ENCODE measurements at places on chromosomes 4 and X.
A peak's percentile ranks its signal among the peaks of the same experiment; 100 is the strongest.

DNA sequence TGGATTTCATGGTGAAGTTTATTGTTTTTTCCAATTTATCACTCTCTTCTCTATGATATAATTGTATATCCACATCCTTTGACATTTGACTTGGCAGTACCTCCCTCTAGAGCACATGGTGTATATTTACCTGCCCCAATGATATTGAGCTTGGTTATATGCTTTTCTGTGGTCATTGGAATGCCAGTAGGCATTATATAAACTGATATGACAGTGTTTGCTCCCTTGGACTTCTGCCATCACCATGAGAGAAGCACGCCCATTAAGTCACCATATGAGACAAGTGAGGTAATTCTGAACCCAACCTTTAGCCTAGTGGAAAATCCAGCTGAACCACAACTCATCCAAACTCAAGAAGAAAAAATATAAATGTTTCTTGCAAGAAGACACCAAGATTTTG, 2761.5 kb downstream of the ARAP2 start:
- DNase-seq, result no peak

DNA sequence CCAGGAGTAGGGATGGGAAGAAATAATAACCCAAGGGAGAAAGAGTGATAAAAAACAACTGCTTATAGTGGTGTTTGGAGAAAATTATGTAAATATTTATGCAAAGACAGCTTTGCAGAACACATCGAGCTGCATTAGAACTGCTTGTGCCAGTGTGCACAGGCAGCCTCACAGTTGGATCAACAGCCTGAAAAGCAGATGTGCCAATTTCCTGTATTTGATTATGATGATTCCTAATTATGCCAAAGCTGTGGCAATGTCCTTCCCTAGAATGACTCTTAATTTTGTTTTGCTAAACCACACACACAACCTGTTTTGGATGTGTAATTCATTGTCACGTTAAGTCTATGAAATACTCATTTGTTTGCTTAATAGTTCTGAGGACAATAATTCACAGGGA, 30.6 kb upstream of the ANTXR2 start:
- DNase-seq, result no peak

DNA sequence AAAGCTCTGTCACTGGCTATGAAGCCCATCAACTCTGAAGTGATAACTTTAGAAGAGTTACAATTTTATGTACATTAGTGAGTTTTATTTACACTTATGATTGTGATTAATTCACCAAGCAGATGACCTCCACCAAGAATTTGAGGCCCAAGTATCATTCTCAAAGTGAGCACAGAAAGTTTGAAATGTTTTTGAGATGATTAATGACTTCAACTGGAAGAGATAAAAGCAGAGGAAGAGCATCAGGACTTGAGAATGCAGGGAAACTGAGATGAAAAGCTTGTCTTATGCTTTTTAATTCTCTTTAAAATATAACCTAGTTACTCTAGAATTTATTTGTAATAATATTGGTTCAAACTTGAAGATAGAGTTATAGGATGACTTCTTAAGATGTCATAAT, 112.8 kb upstream of the H2AZ1 start:
- no peak for DNase-seq

DNA sequence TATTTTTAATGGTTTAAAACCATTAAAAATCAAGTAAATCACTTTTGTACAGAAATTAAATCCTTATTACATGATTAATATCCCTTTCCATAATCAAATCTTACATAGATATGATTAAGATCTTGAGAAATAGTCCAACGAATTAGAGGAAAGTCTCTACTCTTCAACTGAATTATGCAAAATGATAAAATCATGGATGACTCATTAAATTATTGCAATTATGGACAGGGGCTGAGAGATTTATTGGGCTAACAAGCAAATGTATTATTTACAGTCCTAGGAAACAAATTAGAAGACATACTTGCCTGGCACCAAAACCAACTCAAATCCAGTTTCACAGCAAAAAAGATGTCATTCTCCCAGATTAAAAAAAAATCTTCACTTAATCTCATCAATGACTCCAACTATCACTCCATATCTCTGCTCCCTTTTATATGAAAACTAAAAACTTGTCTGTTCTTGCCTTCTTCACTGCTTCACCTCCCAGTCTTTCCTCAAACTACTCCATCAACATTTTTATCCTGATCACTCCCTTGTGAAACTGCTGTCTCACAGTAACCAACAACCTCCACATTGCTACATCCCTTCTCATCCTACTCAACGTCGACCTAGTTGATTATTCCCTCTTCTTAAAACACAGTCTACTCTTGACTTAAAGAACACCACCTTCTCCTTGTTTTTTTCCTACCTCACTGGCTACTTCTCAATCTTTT, 18.4 kb upstream of the DDX60 start:
- no peak for DNase-seq

DNA sequence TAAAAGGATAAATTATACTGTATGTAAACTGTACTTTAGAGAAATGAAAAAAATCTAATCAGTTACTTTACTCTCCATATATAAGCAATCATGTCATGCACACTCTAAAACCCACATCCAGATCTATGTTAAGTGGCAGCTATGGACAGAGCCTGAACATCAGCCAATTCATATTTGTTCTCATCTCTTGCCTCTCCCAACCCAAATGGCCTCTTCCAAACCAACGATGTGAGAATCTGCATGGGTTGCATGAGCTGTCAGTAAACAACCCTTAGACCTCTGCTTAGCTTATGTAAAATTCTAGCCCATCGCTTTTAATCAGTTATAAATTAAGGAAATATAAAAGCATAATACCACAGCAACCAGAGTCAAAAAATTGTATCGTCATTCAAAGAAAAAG, 288.7 kb upstream of the INTU start:
- no peak for DNase-seq

DNA sequence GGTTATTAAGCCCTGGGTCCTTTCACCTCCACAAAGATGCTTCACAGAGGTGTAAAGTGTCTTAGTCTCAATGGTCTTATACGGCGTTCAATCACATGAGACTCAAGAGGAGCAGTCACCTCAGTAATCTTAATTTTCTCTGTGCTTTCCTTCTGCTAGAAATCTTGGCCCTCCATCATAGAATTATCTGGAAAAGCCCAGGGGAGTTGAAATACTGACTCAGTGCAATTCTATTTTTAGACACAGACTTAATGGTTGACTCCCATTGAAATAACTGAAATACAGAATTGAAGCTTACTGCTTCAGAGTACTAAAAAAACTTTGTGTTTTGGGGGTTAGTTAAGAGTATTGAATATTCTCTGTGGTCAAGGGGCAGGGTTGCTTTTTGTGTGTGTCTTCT, 94.5 kb upstream of the IL15 start:
- DNase-seq, result no peak

- no peak for DNase-seq
These were observed 222 bp downstream of the SMAD1 start for GRCh38 chr4:145481942-145482208.

DNA sequence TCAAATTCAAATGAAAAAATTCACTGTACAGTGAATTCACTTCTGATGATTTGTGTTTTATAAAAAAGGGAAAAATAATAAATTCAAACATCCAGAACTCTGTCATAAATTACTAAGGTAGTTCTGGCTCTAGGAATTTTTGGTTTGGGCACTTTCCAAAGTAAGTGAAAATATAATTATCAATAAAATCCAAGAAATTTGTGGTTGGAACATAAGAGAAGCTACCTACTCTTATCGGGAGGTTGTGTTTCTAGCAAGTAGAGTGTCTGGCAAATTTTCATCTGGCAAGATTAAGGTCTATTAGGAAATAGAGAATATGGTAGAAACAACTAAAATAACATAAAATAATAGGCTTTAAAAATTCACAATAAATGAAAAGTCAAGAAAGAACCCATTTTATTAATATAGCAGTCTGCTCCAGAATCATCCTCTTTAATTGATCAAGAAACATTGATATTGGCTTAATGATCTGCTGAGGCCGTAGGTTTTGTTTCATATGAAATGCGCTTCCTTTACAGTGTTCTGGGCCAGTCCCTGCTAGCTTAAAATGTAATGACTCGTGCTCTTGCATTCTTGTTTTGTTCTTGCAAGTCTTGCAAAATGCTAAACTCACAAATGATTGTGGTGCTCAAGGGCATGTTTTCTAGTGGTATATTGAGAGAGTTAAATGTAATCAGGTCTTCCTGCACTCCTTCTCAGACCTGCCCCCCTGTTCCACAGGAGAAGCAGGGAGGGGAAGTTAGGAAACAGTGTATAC, 331.4 kb downstream of the RAPGEF2 start:
- no peak for DNase-seq

DNA sequence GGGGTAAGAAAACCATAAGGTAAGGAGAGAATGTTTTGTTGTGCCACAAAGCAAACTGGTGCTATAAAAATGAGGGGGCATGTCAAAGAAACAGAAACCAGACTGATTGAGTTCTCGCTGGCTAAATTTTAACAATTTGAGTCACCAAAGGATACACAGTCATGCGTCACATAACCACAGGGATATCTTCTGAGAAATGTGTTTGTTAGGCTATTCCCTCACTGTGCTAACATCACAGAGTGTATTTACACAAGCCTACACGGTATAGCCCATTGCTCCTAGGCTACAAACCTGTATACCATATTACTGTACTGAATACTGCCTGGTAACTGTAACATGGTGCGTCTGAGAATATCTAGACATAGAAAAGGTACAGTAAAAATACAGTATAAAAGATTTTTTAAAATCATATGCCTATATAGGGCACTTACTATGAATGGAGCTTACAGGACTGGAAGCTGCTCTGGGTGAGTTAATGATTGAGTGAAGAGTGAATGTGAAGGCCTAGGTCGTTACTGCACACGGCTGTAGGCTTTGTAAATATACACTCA, 50.1 kb downstream of the FBXW7 start:
- DNase-seq, result no peak

- no peak for DNase-seq
These were observed 187.7 kb downstream of the GPAT3 start for GRCh38 chr4:83723609-83724008.

DNA sequence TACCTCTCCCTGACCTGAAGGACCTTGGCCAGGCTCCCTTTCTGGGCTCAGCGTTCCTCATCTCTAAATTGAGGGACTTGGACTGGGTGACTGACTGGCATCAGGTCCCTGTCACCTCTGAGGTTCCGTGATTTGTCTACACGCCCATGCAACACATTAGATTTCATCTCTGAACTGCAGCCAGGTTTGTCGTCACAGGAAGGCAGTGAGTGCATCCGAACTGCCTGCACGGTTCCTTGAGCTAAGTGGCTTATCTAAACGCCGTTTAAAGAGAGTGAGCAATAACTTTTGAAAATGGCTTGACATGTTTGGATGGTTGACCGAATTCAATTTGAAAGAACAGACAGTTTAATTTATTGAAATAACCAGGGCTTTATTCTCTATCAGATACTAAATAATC, 70.1 kb downstream of the PCYT1B start:
- no peak for DNase-seq

DNA sequence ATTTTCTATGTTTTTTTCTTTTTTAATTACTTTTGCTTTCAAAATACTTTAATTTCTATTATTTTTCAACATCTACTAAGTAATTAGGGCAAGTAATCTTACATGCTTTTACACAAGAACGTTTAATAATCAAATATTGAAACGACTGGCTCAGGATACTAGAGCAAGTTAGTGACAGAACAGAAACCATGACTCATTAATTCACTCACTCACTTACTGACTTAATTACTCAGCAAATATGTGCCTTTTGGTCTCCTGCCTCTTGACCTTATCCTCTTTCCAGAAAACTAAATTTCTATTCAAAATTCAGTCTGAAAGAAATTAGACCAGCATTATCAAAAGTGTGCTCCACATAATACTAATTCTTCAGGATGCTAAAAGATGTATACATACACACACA, 314.9 kb upstream of the TEX13C start:
- DNase-seq, result no peak

DNA sequence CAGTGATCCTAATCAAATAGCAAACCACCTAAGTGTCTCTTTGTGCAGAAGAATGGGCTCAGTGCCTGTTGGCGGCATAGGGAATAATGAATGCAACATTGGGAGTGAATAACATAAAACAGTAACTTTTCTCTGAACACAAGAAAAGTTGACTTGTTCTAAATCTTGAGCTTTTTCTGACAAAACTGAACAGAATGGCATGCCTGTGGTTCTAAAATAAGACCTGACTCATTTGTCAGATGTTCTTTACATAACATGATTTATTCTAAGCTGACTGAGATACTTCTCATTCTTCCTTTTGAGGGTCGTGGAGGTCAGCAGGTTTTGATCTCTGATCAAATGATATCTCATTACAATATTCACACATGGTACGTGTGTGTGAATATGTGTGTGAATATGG, 165.4 kb upstream of the WDR1 start:
- no peak for DNase-seq

DNA sequence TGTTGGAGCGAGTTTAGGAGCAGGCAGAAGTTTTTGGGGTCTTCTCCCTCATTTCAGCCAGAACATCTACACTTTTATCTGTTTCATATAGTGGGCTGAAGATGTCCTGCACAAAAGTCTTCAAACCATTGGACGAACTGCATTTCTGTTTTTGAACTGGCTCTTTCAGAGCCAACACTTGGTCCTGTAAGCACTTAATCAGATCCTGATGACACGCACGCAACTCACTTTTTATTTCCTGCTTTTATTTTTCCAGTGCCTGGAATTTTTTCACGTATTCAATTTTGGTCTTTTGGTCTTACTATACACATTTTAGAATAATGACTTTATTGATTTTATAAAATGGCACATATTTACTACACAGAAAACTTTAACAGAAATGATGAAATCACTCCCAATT, 40.2 kb upstream of the NKX3-2 start:
- DNase-seq, result no peak

GRCh38 chrX:129908636-129909035, 2.7 kb downstream of the UTP14A start:
- no peak for DNase-seq

DNA sequence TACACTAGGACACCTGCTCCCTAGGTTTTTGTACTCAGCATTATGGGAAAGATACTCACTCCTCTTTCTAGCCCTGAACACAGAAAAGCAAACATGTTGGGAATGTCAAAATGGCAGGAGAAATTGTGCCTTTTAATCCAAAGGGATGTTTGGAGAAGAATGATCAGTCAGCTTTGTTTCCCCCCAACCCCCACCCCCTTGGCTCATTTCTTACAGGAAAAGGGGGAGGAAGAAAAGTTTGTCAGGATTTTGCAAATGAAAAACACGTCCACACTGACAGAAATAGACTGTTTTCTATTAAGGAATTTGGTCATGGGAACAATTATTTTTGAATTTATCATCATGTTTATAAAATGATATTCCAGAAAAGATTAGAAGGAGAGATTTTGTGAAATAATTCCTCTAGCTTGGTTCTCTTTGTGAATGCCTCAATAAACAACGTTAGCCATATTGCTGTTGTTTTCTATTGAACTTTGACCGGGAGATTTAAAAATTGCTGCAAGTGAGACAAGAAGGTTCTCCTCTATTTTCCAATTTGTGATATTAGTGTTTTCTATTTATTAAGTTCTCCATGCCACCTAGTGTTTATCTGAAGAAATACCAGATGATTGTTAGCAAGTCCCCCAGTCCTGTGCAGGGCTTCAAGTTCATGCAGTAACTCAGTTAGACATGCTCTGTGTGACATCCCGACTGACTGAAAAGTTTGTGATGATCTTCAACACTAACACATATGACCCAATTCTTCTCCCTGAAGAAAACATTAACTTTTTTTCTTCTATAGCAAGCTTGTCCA, 31.3 kb upstream of the TFDP3 start:
- peak; percentile 3 for DNase-seq

All from germinal center (tissue), 1 donor.